ENCODE measurements at places on chromosomes 16 and 17.

- no peak for DNase-seq
These were observed 13.9 kb downstream of the BEAN1 start for GRCh38 chr16:66440970-66441369.

GRCh38 chr17:16936536-16937310 is 35.2 kb downstream of the TNFRSF13B start:
- no peak for DNase-seq

- DNase-seq, result no peak
These were observed 22.0 kb upstream of the GFOD2 start for GRCh38 chr16:67741118-67741517.

DNA sequence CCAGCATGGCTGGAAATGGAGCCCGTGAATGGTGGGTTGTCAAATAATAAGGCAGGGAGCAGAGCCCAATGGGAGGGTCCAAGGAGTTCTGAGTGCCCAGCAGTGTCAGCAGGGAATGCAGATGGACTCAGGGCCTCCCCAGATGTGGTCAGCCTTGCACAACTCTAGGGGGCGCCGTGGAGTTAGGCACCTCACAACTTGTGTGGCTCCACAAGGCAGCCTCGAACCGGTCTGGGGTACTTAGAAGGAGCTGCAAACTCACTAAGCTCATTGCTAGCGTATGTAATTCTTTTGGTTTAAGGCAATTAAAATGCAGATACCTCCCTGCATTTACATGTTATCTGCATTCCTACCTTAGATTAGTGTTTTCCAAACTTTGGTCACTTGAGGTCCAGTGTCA is 18.1 kb downstream of the IRF8 start:
- DNase-seq, result no peak

DNA sequence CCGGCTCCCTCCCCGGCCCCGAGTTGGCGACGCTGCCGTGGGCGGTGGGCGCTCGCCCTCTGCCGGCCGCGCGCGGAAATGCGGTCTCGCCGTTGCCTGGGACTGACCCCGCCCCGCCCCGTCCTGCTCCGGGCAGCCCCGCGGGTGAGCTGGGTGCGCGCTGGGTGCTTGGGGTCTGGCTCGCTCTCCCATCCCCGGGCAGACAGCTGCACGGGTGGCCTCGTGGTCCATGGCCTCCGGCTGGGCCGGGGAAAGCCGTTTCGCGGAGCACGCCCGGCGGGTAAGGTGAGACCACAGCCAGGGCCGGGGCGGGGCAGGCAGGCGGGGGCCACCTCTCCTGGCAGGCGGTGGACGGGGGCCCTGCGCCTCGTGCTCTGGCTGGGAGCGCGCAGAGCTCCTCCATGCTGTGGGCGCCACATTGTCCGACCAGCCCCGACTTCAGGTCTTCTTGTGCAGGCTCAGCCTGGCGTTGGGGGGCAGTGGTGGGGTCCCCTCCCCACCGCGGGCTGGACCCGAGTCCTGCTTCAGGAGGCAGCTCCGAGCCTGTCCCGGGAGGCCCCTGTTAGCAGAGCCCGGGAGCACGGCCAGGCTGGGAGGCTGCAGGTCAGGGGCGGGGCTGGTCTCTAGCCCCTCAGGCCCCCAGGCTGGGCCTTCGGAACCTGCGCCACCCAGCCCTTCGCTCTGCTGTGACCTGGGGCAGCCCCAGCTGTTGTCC is 7.0 kb upstream of the C1QTNF8 start:
- peak; percentile 39 for DNase-seq

DNA sequence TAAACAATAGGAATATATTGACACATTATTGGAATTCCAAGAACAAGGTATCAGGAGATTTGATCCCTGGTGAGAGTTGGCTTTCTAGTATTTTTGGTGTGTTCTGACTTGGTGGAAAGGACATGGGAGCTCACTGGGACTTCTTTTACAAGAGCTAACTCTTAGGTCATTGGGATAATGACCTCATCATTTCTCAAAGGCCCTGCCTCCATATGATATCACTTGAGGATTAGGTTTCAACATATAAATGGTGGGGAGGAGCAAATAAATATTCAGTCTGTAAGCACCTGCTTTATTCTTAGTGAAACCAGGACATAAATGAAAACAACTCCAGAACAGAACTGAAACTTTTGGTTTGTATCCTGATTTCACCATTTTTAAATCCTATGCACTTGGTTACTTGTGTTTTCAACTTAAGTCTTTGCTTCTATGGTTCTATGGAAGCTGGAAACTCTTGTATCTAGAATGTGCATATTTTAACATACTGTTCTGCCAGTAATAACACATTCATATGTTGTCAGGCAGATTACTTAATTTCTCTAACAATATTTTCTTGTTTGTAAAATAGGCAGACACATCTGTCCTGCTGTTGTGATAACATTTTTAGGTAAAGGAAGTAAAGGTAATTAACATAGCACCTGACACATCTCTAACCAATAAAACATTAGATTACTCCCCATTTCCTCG is 1527.7 kb upstream of the CDH8 start:
- DNase-seq, result no peak

- DNase-seq, result no peak
These were observed 4.5 kb downstream of the TBX4 start for GRCh38 chr17:61456688-61457225.

- DNase-seq, result no peak
These were observed 41.2 kb downstream of the KIAA0513 start for GRCh38 chr16:85068746-85069145.

All from stimulated activated CD8-positive, alpha-beta memory T cell treated with anti-CD3 and anti-CD28 coated beads, Interleukin-7, amount 100 ng/mL, for 48 hours (primary cell).